NCI-H1092 (cell line): ENCODE measurements at places on chromosomes 2 and 18.

DNA sequence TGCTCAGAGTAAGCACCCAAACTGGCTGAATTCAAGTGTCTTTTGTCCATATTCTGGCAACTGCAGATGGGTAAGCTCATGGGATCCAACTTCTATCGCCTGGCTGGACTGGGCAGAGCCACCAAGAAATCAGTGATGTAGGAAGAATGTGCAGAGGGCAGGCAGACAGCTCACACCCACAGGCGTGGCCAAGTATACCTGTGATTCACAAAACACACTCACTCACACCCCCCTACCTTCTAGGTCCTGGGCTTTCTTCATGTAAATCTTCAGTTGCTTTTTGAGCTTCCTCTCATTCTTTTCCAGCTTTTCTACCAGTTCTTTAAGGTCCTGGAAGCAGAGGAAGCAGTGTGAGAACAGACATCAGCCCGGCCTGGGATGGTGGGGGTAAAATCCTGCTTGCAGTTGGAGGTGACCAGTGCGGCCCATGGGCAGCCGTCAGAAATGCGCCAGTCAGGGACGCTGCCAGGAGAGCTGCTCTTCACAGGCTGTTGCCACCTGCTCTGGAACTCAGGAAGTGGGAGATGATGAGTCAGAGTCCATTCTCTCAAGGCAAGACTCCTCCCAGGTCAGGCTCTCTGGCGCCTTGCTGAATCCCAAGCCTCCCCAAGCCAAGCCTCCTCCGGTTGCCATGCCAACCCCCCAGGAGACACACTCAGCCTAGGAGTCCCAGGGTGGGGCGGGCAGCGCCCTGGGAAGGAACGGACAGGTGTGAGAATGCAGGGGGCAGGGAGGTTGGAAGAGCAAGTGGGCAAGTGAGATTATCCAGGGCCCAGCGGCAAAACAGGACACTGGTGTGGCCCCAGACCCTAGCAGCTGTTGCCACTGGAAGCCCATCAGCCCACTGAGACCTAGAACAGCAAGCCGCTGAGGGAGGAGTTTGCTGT, 36.2 kb upstream of the ACAA2 start:
- DNase-seq, result peak; percentile 84

- no peak for DNase-seq
Measured at GRCh38 chr2:230326453-230327417, at the start of gene SP140L. TSS of gene SP140L (plus strand) at chr2:230327193. CDS start at chr2:230327270, 77 bp downstream.

DNA sequence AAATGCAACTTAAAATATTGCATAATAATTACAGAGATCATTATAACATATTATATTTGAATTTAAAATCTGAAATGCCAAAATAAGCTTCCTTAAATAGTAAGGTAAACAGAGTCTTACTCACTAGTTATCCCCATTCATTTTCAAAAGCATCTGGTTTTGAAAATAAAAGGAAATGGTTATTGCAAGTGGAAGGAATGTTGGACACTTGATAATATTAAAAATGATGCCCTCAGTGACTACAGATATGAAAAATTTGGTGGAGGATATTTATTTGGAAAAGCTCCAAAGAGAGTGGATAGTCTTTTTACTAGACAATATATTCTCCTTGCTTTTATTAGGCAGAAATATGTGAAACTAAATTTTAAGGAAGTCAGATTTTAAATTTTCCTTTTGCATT, 39.7 kb downstream of the CDH19 start:
- DNase-seq, result no peak

- no peak for DNase-seq
Measured at GRCh38 chr18:3230401-3231334, 10.9 kb upstream of the MYOM1 start.

- no peak for DNase-seq
Measured at GRCh38 chr2:4356541-4356940, 653.2 kb downstream of the DCDC2C start.

DNA sequence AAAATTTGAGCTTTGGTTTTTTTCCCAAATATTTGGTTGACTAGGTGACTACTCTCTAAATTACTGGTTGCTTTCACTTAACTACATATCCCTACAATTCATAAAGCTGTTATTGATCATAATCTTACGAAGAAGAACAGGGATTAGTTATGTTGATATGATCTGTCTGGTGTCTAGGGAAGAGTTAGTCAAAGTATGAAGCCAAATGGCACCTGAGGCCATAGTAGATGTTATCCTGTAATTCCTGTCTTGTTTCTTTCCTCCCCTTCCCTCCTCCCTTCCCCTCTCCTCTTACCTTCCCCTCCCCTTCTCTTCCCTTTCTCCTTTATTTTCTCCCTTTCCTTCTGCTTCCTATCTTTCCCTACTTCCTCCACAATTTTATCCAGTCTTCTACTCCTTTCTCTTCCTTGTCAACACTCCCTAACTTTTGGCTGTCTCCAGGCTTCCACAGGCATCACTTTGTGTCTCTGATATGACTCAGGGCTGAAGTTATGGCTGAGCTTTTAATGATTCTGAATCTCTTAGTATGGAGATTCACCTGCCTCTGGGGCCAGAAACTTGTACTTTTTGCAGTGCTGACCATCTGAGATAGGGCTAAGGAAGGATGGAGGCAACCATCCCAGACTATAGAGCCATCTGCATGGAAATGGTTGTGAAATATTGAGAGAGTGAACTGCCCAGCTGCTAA, 149.9 kb upstream of the TCF4 start:
- no peak for DNase-seq

- no peak for DNase-seq
Measured at GRCh38 chr2:102273619-102274211, 37.6 kb upstream of the IL1RL1 start.

DNA sequence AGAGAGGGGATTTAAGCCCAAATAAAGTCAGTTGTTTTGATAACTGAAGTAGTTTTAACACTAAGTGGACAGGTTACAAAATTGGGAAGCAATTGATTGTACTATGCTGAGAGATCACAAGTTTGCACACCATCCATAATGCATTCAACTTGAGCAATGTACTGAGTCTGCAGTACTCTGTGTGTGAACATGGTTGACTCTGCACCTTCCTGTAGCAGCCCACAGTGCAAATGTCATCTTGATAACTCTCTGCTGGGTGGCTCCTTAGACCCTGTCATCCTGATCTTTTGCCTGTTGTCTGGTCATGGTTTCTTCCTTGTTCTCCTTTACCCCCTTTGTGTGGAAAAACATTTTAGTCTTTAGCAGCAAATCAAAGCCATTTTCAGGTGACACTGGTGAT, 168.0 kb downstream of the ARHGAP15 start:
- no peak for DNase-seq
